ENCODE measurements at places on chromosomes 2 and 18.

- DNase-seq: no peak
These were observed 16.3 kb downstream of the CABLES1 start for GRCh38 chr18:23151414-23152099.

DNA sequence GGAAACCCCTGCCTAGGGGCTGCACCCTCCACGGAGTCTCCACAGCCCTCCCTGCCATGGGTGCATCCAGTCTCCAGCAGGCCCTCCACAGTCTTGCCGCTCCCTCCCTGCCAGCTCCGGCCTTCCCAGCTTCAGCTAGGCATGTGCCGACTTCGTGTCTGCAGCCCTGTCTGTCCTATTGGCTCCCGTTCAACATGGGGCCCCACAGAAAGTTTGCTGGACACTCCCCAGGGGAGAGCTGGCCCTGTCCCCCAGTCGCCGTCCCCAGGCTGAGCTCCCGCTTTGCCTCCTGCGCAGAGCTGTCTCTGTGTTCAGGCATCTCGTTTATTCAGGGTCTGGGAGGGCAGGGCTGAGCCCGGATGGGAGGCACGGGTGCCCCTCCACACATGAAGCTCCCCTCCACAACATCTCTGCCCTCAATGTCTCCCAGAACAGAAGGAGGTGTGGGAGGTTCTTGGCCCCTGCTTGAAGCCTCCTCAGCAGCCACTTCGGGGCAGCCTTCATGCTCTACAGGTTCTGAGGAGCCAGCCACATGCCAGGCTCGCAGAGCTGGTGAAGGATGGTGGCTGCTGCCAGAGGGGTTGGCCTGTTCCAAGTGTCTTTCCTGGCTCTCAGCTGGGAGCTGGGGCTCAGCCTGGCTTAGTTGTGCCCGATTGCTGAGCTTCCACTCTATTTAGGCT lies 120.1 kb upstream of the PXDN start:
- no peak for DNase-seq

GRCh38 chr2:168710754-168711467 lies 91.5 kb upstream of the NOSTRIN start:
- DNase-seq: no peak

DNA sequence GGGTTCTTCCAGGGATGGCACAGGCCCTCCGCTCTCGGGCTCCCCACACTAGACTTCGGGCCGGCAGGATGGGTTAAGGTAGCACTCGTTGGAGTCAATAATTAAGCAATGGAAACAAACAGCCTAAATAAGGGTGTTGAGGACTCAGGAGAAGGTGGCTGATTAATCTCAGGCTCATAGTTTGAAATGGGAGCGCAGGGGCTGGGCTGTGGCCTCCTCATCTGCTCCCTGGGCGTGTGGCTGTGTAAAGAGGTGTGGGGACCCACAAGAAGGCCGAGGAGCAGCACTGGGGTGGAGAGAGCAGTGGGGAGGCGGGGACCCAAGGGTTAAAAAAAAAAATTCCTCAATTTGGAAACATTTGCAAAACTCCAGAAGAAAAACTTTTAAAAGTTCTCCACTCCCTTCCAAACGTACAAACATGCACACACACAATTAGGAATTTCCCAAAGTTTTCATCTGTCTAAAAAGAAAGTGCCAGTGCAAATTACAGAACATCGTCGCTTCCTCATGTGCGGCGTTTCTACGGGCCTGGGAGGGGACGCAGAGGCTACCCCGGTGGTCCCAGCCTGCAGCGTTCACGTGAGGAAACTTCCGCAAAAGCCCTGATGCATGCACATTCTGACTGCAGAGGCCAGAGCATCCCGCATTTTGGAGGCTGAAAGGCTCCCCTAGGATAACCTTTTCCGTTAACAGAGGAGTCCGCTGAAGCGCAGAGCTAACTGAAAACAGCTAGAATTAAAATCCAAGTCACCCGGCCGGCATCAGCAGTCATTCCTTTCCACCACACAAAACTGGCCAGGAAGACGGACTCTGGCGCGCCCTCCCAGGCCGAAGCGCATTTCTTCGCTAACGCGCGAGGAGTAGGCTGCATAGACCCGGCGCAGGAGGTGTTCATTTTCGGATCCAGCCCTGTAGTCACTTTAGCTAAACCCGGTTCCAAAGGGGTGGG lies 1.0 kb upstream of the TUBB6 start:
- peak; percentile 37 for DNase-seq

DNA sequence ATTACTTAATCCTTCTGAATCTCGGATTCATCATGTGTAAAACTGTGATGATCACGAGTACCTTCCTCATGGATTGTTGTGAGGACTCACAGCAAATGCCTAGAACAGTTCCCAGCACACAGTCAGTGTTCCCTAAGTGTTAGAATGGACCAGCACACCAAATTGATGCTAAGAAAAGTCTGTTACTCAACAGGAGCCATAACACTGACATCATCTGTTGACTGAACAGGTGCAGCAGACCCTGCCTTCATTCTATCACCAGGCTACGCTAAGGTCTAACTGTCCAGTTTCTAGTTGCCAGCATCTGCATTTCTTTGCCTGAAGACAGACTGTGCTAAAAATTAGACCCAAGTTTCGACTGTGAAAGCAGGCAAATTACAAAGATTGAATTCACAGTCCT lies 18.6 kb downstream of the DTNB start:
- no peak for DNase-seq

- no peak for DNase-seq
These were observed 127.5 kb upstream of the TTC39C start for GRCh38 chr18:23887035-23887434.

GRCh38 chr2:209334188-209335017 lies 89.4 kb upstream of the MAP2 start:
- DNase-seq: peak; percentile 29
